Right ventricle myocardium superior (tissue), 1 donor: ENCODE measurements at places on chromosomes 3 and 15. TPM values are rescaled to one million over a fixed set of nuclear protein-coding genes. Genes with fewer than 3 reads are reported as not detected.

GRCh38 chr3:149603126-149604074 lies 54.4 kb downstream of the WWTR1 start:
- DNase-seq = no peak

DNA sequence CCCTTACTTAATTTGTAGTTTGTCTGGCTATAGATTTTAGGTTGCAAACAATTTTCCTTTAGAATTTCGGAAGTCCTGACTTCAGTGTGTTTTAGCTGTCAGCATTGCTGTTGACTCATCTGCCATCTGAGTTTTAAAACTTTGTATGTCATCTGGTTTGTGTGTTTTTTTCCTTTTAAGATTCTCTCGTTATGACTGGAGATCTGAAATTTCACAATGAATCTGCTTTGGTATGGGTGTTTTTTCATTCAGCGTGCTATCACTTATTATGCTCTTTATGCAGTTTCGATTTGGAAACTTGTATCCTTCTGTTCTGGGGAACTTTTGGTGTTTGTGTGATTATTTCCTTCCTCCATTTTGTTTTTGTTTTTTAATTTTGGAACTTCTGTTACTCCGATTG lies 53.7 kb upstream of the ZNF280D start:
- DNase-seq = no peak

GRCh38 chr15:71562251-71562650 lies 248.1 kb upstream of the NR2E3 start:
- no peak for DNase-seq

GRCh38 chr3:184176377-184177330 lies 2.0 kb downstream of the AP2M1 start:
- DNase-seq = peak; percentile 68

DNA sequence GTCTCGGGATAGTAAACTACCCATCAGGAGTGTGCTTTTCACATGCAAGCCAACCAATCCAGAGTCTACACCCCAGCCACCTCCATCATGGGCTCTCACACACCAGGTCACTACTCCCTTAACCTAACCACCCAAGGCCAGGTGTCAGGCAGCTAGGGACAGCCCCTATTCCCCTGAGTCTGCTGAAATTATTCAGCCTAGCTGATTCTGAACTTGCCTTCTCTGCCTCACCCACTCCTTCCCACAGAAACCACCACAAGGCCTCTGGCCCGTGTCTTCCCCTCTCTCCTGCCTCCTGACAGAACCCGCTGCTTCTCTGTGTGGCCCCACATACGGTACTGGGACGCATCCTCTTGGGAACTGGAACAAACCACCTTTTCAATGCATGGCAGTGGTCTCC lies 82.1 kb downstream of the PCSK6 start:
- DNase-seq = no peak

- no peak for DNase-seq
Observed at GRCh38 chr3:112568642-112569041, 6.8 kb downstream of the SLC35A5 start.

DNA sequence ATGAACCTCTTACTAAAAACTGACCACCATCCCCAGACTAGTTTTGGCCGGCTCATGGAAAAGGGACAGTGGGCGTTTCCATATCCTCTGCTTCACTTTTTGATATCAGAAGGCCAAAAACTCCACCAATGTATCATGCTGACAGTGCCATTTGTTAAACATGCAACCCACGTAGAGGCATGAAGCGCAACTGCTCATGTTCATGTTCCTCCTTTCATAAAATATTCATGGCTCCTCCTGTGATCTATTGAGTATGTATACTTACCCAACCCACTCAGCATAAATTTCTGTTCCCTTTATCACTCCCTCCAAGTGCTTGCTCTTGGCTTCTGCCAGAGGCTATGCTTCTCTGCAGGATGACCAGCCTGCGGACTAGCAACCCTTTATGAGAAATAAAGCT lies 58.7 kb upstream of the TGFBR2 start:
- no peak for DNase-seq

DNA sequence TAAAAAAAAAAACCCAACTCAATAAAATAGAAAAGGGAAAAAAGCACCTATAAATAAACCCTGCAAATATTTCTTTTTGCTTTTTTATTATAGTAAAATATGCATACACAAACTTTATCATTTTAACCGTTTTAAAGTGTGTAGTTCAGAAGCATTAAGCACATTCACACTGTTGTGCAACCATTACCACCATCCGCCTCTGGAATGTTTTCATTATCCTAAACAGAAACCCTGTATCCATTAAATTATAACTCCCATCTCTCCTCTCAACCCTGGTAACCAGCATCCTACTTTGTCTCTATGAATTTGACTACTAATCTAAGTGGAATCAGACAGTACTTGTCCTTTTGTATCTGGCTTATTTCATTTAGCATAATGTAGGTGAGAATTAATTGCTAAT lies 15.0 kb downstream of the CDCP1 start:
- no peak for DNase-seq

DNA sequence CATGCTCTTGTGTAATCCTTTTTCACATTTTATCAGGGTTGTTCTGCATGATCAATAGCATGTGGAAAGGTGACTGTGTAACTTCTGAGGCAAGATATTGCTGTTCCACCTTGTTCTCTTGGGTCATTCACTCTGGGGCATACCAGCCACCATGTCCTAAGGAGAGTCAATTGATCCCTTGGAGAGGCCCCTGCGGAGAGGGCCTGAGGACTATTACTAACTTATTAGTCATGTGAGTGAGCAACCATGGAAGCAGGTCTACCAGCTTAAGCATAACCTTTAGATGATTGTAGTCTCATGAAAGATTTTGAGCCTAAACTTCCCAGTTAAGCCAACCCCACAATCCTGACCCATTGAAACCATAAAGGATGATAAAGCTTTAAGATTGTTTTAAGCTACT lies 22.0 kb upstream of the COL6A5 start:
- DNase-seq = no peak

- DNase-seq = no peak
Observed at GRCh38 chr3:192039593-192039992, 578.6 kb downstream of the PYDC2 start.

DNA sequence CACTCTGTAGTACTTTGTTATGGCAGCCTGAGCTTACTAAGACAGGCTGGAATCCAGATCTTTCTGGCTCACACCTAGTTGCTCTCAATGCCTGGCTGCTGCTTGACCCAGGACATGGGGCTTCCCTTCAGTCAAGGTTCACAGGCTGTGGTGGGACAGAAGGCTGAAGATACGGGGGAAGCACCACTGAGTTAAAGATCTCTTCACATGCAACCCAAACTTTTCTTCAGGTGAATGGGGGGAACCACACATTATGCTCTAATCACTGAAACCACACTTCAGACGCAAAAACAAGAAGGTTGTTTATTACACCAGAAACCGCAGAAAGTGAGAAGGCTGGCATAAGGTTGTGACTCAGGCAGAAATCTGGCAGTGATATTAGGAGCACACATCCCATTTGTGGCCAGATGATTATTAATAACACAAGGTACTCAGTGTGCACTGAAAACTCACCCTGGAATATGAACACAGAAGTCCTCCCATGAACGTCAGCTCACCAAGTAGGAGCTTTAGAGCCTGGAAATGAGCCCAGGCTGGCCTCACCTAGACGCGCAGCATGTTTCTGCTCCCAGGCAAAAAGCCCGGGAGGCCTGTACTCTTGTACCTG lies 230.5 kb upstream of the CHRNA7 start:
- peak; percentile 53 for DNase-seq

DNA sequence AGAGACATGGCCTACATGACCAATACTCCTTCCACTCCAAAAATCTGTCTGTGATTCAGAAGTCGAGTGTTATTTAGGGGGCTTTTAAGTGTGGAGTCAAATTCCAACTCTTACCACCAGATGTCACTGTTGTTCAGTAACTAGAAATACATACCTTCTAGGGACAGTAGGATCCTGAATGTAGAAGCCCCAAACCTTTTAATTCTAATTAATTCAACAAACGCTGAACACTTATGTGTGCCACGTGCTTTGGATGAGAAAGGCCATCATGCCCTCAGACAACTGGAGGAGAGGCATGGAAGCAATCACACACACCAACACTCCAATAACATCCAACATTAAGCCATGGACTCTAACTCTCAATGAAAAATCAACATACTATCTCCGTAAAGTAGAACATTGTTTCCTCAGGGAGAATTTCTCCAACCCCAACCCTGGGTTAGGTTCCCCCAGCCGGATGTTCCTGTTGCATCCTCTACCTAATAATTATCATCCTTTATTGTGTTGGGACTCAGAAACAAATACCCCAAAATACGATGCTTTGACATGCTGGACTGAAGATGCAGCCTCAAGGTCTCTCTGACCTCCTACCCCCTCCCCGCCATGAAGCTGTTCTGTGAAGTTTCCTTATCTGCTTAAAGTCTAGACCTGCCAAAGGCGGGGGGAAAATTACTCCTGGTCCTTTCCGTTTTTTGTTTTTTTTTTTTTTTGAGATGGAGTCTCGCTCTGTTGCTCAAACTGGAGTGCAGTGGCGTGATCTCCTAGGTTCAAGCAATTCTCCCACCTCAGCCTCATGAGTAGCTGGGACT lies 8.0 kb upstream of the CCDC13 start:
- DNase-seq = no peak

GRCh38 chr3:197305854-197306253 lies 7.4 kb upstream of the DLG1 start:
- no peak for DNase-seq

DNA sequence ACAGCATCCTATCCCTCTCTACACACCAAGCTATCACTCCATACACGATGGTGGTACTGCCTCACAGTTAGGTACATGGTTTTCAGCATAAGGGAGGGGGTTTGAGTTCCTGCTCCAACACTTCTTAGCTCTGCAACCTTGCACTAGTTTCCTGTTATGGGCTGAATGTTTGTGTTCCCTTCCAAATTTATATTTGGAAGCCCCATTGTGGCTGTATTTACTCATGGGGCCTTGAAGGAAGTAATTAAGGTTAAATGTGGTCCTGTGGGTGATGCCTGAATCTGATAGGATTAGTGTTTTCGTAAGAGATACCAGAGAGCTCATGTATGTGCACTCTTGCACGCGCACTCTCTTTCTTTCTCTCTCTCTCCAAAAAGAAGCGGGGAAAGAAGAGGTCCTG lies 259.4 kb downstream of the RORA start:
- no peak for DNase-seq

- no peak for DNase-seq
Observed at GRCh38 chr3:122481390-122481789, 33.3 kb downstream of the KPNA1 start.

- DNase-seq = peak; percentile 58
Observed at GRCh38 chr3:170418422-170419398, at the start of gene CLDN11. Gene CLDN11 (plus strand): TSS chr3:170418868. CDS start chr3:170419067, 199 bp downstream.

DNA sequence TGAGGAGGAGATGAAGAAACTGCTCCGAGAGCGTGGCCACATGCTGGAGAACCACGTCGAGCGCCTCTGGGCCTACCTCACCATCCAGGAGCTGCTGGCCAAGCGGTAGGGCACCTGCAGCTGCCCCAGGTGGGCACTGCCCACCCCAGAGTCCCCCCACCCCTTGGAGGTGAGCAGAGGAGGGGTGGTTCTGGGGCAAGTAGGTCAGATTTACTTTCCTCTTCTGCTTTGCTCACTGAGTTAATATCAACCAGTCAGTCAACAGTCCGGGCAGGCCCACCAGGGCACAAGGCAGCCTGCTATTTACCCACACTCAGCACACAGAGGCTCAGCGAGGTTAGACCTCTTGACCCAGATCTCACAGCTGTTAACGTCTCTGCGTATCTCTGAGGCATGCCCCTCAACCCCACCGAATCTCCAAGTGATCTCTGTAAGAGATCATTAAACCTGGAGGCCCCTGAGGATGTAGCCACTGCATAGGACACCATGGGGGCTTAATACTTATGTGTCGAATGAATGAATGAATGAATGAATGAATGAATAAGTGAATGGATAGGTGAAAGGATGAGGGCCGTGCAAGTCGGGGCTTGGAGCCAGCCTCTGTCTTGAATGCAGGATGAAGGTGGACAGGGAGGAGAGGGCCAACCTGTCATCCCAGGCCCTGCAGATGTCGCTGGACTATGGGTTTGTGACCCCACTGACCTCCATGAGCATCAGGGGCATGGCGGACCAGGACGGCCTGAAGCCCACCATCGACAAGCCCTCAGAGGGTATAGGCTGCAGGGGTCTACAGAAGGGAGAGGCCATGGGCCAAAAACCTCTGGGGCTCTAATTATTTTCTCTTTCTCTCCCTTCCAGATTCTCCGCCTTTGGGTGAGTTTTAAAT lies 8.0 kb upstream of the ITIH3 start:
- peak; percentile 22 for DNase-seq

DNA sequence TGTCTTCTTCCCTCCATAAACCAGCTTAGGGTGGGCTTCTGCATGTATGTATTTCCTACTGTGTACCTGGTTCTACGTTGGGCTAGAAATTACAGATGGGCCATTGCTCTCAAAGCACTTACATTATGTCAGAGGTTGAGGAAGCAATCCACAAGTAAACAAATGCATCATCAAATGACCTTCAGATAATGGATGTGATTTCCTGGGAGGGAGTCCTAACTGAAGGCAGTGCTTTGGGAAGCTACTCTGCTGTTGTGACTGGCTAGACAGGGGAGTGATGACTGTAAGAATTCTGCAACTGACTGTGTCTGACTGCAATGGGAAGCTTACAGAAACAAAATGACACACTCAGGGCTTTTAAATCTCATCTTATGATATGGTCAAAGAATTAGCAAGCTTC lies 71.0 kb upstream of the PRR23E start:
- DNase-seq = no peak

GRCh38 chr3:144777906-144778305 lies 806.3 kb downstream of the DIPK2A start:
- no peak for DNase-seq

DNA sequence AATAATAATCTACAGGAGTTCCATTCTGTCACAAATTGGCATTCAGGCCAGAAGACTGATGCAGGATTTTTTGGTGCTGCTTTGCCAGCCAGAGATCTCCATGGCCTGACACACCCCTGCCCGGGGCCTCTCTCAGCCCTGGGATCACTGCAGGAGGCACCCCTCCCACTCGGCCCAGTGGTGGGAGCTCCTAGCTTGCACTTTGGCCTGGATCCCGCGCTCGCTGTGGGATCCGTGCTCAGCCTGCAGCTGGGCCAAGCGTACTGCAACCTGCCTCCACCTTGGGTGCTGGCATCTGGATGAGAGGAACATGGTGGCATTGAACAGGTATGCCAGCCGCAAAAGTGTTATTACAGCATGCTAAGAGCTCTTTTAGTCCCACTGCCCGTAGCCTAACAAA lies 656.7 kb upstream of the CCDC54 start:
- DNase-seq = no peak

The IGSF11 gene
- 2.9 TPM for total RNA-seq

The MESP2 gene
- total RNA-seq = 0.13 TPM

The CCRL2 gene
- 1.1 TPM for total RNA-seq

The GOLGA6D gene
- not detected for total RNA-seq

The PLA2G4E gene
- not detected for total RNA-seq

The HYAL1 gene
- 66.5 TPM for total RNA-seq

The SNTN gene
- not detected for total RNA-seq

The MUC20 gene
- total RNA-seq = 5.4 TPM

The GP9 gene
- not detected for total RNA-seq

The RNF111 gene
- total RNA-seq = 18.3 TPM

The ZMYND10 gene
- total RNA-seq = not detected

The GOLGA8T gene
- not detected for total RNA-seq
